IPS DF 19.7 (cell line): ENCODE measurements at places on chromosomes 1 and 21.
A peak's percentile ranks its signal among the peaks of the same experiment; 100 is the strongest.

DNA sequence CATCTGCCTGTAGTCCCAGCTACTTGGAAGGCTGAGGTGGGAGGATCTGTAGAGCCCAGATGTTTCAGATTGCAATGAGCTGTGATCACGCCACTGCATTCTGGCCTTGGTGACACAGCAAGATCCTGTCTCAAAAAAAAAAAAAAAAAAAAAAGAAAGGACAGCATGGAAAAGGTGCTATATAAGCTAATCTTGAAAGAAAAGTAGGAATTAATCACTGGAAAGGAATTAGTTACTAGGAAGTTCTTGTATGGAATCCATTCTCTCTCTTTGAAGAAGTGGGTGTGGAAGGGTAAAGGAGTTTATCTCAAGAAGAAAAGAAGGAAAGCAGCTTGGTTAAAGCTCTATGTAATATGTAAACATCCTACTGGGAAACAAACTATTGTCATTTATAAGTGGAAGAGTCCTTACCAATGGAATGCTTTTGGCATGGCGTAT, 339.2 kb downstream of the DPYD start:
- no peak for DNase-seq

GRCh38 chr1:172287208-172287607, 133.3 kb upstream of the C1orf105 start:
- DNase-seq, result no peak

DNA sequence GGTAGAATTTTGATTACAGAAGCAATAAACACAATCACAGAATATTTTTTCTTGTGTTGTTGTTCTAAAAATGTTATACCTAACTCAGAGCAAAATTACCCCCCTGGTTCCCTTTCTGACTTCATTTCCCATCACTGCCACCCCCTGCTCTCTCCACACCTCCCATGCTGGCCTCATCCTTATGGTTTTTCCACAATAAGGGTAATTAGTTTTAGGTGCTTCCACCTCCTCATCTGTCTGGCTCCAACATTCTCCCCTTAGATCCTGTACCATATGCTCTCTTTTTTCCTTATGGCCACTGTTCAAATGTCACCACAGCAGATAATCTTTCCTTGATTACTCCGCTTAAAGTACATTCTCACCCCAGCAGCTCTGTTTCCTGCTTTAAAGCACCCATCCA, 2208.6 kb downstream of the MRPL39 start:
- DNase-seq, result no peak

- no peak for DNase-seq
Observed at GRCh38 chr1:100736746-100737145, 17.2 kb downstream of the VCAM1 start.

GRCh38 chr21:41713495-41714281, 53.2 kb downstream of the RIPK4 start:
- DNase-seq, result no peak

GRCh38 chr1:204641936-204642335, 43.6 kb downstream of the LRRN2 start:
- DNase-seq, result no peak

- DNase-seq, result peak; percentile 75
Observed at GRCh38 chr1:186680245-186681061, at the start of gene PTGS2. TSS of gene PTGS2 (minus strand) at chr1:186680423. CDS start at chr1:186680290, 133 bp downstream.
